ENCODE measurements at places on chromosomes 2 and 18. TPM values are rescaled to one million over a fixed set of nuclear protein-coding genes. Genes with fewer than 3 reads are reported as not detected.

GRCh38 chr2:65319072-65319673 is 91.5 kb downstream of the ACTR2 start:
- no peak for DNase-seq

GRCh38 chr2:188414869-188415753 is 123.4 kb downstream of the GULP1 start:
- no peak for DNase-seq

- no peak for DNase-seq
Measured at GRCh38 chr2:95505222-95505621, 20.7 kb upstream of the TRIM43B start.

Gene MC2R
- not detected for total RNA-seq

Gene ASB18
- total RNA-seq: not detected

- DNase-seq: no peak
Measured at GRCh38 chr2:174573621-174574081, 24.0 kb downstream of the WIPF1 start.

GRCh38 chr18:32255570-32255969 is 65.7 kb downstream of the MEP1B start:
- DNase-seq: no peak

Gene IL18RAP
- total RNA-seq: 9.3 TPM

Gene HEATR5B
- total RNA-seq: 17.1 TPM

Gene SERPINB4
- total RNA-seq: not detected

DNA sequence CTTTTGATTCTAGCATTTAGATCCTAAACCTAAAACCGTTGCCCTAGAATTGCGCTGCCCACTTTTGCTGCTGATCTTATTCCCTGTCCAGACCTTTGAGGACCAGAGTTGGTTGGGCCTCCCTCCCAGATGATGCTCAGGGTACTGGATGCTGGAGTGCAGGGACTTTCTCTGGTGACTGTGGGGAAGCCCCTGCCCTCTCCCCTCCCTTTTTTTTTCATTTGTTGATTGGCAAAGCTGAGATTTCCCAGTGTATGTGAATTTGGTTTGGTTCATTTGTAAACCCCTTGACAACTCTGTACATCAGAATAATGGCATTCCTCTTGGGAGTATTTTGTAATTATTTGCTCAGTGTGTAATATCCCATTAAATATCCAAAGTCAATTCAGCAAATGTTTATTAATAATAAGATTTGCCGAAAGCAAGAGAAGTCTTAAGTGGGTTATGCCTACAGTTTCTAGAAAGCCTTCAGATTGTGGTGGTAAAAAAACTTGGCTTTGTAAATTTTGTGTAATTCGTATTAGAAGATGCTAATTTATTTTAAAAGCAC is 28.3 kb downstream of the RAB31 start:
- no peak for DNase-seq

DNA sequence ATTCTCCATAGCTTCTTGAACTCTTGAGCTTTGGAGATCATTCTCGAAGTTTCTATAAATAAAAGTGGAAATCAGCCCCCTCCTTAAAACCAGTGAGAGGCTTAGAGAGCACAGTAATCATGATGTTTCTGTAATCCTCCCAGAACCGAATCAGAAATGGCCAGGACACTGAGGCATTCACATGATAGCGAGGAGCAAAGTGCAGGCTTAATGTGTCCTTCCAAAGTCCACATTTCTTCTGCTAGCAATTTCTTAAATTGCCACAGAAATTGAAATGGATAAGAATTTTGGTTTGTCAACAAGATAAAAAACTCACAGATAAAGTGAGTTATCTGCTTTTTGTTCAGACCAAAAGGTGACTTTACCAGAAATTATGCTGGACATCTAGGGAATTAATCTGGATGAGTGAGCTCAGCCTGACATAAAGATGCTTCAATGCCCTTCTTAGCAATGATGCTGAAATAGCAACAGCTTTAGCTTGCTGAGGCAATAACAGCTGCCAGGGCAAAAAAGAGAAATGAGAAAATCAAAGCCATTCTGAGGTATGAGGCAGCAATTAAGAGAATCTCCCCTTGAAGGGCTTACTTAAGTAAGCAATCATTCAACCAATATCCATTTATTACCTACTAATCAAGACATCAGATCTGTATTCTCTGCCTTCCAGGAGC is 82.4 kb upstream of the PHLPP1 start:
- DNase-seq: no peak

GRCh38 chr2:226208726-226209125 is 590.9 kb downstream of the IRS1 start:
- no peak for DNase-seq

- no peak for DNase-seq
Measured at GRCh38 chr2:100903534-100904258, 83.8 kb downstream of the NPAS2 start.
